ENCODE measurements at places on chromosomes 12 and 14.

GRCh38 chr12:86683568-86684304, 427.5 kb upstream of the MGAT4C start:
- H3K36me3 ChIP-seq: no peaks in the 10 kb centered on the region
- no peak overlapping the region for H3K27ac ChIP-seq
- no peak overlapping the region for H3K4me3 ChIP-seq

DNA sequence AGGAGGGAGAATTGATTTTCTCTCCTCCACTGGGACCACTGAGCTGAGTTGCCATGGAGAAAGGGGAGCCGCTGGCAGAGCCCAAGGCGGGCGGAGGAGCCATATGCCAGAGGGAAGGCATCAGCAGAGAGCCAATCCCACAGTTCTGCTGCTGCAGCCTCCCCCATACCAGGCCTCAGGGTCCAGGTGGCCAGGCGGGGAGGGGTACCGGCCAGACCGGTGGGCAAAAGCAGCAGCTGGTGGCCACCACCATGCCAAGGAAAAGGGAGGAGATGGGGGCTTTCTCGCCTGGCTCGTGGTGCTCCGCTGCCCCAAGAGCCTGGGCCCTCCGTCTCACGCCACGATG, 72.8 kb downstream of the PITPNM2 start:
- H3K27ac ChIP-seq: no peak overlapping the region
- peaks cover 21% of the 10 kb centered on the region for H3K4me1 ChIP-seq
- DNase-seq: no peak
- H3K4me3 ChIP-seq: no peak overlapping the region

DNA sequence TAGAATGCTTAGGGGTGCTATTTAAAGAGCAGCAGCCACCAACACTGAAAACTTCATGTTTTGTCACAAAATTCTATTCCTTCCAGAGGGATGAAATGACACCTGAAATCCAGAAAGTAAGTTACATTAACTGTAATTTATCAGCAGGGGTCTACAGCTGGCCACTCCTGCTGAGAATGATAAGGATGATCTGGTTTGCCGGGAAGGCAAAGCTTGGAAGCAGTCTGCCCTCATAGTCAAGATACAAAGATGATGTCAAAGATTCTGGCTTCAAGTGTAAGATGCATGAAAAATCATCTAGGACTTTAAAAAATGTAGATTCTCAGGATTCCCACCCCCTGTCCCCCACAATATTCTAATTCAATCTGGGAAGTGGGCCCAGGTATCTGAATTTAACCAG, 58.4 kb downstream of the DCAF5 start:
- H3K27me3 ChIP-seq: no peaks in the 10 kb centered on the region
- H3K36me3 ChIP-seq: peaks cover 21% of the 10 kb centered on the region
- no peak overlapping the region for H3K4me3 ChIP-seq
- DNase-seq: no peak
- H3K4me1 ChIP-seq: peaks cover 12% of the 10 kb centered on the region

DNA sequence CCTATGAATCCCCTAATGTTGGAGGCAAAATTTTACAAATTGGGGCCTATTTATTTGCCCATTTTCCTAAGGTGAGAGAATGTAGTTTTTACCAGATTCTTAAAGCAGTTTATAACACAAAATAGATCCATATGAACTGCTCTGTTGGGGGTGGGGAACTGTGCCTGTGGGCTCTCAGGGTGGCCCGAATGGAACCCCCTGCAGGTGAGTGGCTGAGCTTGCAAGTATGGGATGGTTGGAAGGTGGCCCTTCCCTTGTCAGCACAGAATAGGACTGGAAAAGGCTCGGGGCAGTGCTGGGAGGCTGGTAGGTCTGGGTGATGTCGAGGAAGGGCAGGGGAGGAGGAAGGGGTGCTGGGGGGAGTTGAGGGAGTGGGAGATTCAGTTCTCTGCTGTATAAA, 4.9 kb downstream of the VSX2 start:
- no peaks in the 10 kb centered on the region for H3K36me3 ChIP-seq
- H3K4me3 ChIP-seq: no peak overlapping the region
- H3K27ac ChIP-seq: no peak overlapping the region
- no peak for DNase-seq
- peaks cover 77% of the 10 kb centered on the region for H3K27me3 ChIP-seq

DNA sequence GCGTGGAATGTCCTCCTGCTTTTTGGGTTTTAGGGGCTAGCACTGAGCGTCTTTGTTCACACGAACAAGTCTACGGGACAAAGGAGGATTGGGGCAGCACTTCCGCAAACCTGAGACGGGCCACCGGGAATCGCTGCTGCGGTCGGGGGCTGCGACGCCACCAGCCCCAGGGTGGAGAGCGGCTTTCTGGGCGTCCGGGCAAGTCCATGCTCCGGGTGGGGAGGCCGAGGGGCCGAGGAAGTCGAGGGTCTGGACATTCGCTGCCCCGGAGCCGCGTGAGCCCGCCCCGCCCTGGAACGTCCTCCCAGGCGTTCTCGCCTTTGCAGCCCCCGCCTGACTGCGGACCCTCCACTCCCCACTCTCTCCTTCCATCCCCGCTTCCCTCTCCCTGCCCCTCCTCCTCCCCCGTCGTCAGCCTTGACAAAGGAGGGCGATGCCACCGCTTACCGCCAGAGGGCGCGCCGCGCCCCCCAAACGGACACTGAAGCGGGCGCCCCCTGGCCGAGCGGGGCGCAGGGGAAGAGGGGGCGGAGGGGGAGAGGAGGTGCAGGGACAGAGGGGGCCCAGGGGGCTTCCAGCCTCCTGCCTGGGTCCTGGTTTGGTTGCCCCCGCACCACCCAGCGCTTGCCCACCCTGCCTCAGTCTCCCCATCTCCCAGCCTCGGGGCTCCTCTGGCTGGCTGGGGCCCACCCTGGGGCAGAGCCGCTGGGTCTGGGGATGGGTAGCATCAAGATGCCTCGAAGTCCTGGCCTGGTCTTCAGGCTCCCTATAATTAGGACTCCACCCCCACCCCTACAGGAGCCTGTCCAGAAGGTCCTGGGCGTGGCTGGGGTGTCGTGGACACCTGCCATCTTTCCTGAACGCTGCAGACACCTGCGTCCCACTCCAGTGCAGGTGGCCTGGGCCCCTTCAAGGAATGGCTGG, 39.1 kb upstream of the INF2 start:
- peak overlapping the region; percentile 40 for H3K4me3 ChIP-seq
- peaks cover 4% of the 10 kb centered on the region for H3K4me1 ChIP-seq
- DNase-seq: peak; percentile 69
- no peaks in the 10 kb centered on the region for H3K36me3 ChIP-seq

DNA sequence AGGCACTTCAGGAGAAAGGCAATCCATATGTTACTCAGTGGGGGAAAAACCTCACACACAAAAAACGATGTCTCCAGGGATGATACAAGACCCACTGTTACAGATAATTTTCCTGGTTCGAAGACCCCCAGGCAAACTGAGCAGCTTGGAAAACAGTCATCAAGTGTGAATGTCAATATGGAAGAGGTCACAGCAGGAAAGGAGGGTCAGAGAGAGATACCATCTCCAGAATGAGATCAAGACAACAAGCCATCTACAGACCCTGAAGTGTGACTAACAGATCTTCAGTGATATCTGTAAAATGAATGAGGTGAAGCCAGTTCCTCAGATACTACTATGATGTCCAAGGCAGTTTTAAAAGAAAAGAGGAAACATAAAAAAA, 28.6 kb downstream of the GNS start:
- no peak overlapping the region for H3K27ac ChIP-seq
- no peaks in the 10 kb centered on the region for H3K4me1 ChIP-seq
- peaks cover 65% of the 10 kb centered on the region for H3K36me3 ChIP-seq
- no peak overlapping the region for H3K4me3 ChIP-seq
- H3K27me3 ChIP-seq: no peaks in the 10 kb centered on the region

- peak overlapping the region; percentile 86 for H3K27ac ChIP-seq
- no peaks in the 10 kb centered on the region for H3K36me3 ChIP-seq
- H3K4me3 ChIP-seq: no peak overlapping the region
- no peaks in the 10 kb centered on the region for H3K27me3 ChIP-seq
- no peak for DNase-seq
Measured at GRCh38 chr14:75070383-75070782, 942 bp downstream of the ZC2HC1C start.

DNA sequence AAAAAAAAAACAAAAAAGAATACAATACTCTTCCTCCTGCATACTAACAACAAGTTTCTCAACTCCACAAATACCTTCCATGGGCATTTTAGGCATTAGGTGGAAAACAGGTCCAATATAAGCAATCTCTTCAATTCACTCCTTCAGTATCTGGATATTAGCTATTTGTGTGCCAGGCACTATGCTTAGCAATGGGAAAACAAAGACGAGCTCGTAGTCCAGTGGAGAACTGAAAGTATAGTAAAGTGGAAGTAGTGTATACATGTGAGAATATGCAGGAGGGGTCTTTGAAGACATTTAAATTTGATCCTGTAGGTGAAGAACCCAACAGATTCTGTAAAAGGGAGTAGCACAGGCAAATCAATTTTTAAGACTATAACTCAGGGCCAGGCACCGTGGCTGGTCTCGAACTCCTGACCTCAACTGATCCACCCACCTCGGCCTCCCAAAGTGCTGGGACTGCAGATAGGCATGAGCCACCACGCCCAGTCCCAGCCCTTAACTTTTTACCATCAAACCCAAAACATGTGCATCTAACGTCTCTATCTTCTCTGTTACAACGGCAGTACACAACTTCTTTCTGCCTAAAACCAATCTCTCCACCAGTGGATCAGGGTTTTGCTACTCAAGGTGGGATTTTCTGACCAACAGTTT, 10.6 kb downstream of the HECTD1 start:
- no peaks in the 10 kb centered on the region for H3K27me3 ChIP-seq
- peaks cover 29% of the 10 kb centered on the region for H3K4me1 ChIP-seq
- no peak overlapping the region for H3K4me3 ChIP-seq
- no peak overlapping the region for H3K27ac ChIP-seq
- DNase-seq: no peak
- H3K36me3 ChIP-seq: peaks cover 60% of the 10 kb centered on the region

GRCh38 chr12:6607751-6608591, 792 bp upstream of the CHD4 start:
- H3K4me1 ChIP-seq: peaks cover 54% of the 10 kb centered on the region
- DNase-seq: peak; percentile 74
- H3K4me3 ChIP-seq: no peak overlapping the region
- H3K27me3 ChIP-seq: no peaks in the 10 kb centered on the region

DNA sequence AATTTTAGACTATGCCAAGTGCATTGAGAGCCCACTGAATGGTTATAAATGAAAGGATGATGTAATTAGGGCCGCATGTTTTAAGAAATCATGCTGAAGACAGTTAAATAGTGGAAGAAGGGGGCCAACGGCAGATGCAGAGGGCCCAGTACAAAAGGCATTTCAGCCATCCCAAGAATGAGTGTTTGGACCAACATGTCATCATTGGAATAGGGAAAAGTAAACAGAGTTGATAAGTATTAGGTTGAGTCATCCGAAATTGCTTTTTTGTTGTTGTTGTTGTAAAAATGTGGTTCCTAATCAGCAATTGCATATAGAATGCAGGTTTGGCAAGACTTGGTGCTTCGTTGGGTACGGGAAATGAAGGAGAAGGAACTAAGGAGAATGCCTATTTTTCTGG, 29.5 kb downstream of the BMP4 start:
- no peaks in the 10 kb centered on the region for H3K27me3 ChIP-seq

DNA sequence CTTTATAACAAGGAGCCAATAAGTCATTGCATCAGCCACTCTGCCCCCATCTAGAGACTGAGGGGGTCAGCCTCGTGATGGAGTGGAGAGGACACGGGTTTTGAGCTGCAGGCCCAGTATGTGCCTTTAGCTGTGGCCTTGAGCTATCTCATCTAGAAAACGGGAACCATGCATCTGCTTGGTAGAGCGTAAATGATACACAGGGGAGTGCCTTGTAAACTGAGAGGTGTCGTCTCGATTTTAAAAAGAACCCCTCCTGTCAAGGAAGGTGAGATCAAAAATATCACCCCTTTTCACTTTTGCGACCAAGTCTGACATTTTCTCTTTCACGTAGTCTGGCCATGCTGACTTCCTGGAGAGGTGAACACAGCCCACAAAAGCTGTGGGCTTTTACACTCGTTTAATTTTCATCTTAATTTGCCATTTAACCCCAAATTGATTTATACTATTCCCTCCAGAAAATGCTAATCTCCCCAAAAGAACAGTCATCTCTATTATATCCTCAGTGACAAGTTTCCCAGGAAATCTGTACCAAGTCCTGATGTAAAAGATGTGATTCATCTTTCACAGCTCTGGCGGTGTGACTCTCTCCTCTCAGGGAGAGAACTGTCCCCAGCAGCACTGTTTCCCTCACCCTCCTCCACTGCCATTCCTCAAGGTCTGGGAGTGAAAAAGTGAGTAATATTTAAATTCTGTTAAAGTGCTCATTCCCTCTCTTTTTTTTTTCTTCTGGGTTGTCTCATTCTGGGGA, 30.6 kb downstream of the VCPKMT start:
- no peak overlapping the region for H3K27ac ChIP-seq
- H3K4me3 ChIP-seq: no peak overlapping the region
- no peaks in the 10 kb centered on the region for H3K27me3 ChIP-seq
- no peak for DNase-seq

DNA sequence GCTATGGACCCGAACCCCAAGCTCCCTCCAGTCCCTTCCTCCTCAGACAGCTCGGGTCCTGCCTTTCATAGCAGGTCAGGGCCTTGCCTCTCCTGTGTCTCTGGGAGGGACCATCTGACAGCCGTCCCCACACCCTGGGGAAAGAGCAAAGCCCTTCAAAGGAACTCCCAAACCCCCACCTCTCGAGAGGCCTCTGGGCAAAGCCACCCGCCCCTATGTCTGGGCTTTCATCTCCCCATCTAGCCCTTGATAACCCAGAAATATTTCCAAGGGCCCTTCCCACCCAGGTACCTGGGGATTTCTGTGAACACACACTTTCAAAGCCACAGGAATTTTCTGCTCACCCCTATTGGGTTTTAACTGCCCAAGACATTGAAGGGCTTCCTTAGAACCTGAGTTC, 32.1 kb downstream of the SNRNP35 start:
- DNase-seq: no peak
- no peaks in the 10 kb centered on the region for H3K4me1 ChIP-seq
- H3K4me3 ChIP-seq: no peak overlapping the region
- H3K27me3 ChIP-seq: no peaks in the 10 kb centered on the region
- no peak overlapping the region for H3K27ac ChIP-seq
- H3K36me3 ChIP-seq: peaks cover 11% of the 10 kb centered on the region

GRCh38 chr12:122917507-122918121, 21.7 kb upstream of the VPS37B start:
- peaks cover 10% of the 10 kb centered on the region for H3K4me1 ChIP-seq
- peak; percentile 78 for DNase-seq
- peak overlapping the region; percentile 22 for H3K27ac ChIP-seq
- no peaks in the 10 kb centered on the region for H3K36me3 ChIP-seq
- no peak overlapping the region for H3K4me3 ChIP-seq
- no peaks in the 10 kb centered on the region for H3K27me3 ChIP-seq

DNA sequence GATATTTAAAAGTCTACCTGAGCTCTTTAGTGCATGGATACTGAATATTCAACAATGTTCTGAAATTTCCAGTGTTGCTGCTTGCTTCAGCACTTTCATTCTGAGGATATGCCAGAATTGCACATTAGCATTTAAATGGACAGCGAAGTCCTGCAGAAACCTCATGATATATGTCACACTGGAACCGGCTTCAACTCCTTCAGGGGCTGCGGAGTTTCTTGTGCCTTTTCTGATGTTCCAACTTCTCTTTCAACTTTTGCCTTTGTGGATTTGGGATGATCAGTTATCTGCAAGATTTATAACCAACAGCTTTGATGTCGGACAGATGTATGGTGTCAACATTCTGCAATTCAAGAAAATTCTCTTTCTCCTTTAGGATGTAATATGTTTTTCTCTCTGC, 142.5 kb upstream of the LMNTD1 start:
- DNase-seq: peak; percentile 67
- no peaks in the 10 kb centered on the region for H3K4me1 ChIP-seq
- H3K4me3 ChIP-seq: no peak overlapping the region
- H3K36me3 ChIP-seq: no peaks in the 10 kb centered on the region
- H3K27ac ChIP-seq: no peak overlapping the region

GRCh38 chr14:72236629-72237028, 304.4 kb downstream of the RGS6 start:
- H3K4me1 ChIP-seq: no peaks in the 10 kb centered on the region
- no peak overlapping the region for H3K27ac ChIP-seq
- no peak overlapping the region for H3K4me3 ChIP-seq
- no peaks in the 10 kb centered on the region for H3K36me3 ChIP-seq
